T-helper 2 cell (primary cell): ENCODE measurements at places on chromosomes 1 and 21.

GRCh38 chr1:117162816-117163215, 41.3 kb upstream of the TRIM45 start:
- DNase-seq, result no peak

GRCh38 chr1:64701886-64702285, 43.0 kb upstream of the RAVER2 start:
- DNase-seq, result no peak

GRCh38 chr21:32257962-32258785, 20.7 kb downstream of the MIS18A start:
- no peak for DNase-seq

DNA sequence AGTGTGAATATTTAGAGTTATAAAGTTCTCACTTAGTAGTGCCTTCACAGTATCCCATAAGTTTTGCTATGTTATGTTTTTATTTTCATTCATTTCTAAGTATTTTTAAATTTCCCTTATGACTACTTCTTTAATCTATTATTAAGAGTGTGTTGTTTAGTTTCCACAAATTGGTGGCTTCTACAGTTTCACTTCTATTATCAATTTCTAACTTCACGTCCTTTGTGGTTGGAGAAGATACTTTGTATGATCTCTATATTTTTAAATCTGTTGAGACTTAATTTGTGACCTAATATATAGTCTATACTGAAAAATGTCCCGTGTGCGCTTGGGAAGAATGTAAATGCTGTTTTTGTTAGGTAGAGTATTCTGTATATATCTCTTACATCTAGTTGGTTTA, 11.7 kb downstream of the CHIA start:
- no peak for DNase-seq

DNA sequence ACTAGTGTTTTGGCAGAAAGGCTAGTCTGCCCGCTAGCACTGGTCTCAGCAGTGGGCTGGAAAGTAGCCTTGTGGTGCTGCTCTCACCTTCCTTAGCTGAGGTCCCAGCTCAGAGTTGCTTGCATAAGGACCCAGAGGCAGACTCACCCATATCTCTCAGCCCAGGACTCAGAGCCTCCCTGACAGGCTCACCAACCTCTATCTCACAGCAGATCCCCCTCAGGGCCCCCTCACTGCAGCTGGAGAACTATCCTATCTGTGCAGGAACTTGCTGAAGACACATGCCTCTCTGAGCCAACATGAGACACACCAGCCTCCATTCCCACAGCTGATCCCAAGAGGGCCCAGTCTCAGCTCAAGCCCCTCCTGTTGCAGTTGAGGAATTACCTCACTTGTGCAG, 82.6 kb downstream of the IARS2 start:
- DNase-seq, result no peak

- no peak for DNase-seq
Measured at GRCh38 chr1:13600762-13601453, 17.3 kb downstream of the PDPN start.

DNA sequence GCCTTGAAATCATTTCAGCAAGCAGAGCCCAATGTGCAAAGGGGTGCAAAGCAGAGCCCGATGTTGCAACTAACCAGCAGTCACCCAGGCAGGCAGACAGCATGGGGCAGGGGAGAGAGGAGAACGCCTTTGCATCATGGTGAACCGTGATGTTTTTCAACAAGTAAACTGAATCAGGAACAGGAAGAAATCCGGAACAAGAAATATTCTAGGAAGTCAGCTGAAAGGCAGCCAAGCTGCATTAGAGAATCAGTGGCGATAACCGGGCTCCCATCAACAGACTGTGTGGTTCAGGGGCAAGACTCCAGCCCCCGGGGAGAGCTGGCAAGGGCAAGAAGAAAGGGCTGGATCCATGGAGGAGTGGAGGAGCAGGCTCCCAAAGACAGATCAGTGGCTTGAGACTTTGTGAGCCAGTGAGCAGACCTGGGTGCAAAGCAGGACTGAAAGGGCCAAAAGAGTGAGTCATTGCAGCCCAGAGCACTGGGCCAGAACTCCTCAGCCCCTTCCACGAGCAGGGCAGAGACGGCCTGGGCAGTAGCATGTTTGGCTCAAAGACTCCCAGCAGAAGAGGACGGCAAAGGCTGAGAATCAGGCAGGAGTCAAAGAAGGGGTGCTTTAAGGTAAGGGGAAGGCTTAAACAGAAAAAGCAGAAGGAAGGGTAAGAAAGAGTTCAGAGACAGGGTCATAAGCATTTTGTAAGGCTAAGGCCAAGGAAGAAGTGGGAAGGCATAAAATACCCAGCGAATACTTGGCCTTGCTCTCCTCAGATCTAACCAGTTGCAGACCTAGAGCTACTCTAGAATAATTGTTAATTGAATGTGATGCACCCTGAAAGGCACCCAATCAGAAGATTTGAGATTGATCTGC, 155.0 kb downstream of the SETD4 start:
- no peak for DNase-seq

DNA sequence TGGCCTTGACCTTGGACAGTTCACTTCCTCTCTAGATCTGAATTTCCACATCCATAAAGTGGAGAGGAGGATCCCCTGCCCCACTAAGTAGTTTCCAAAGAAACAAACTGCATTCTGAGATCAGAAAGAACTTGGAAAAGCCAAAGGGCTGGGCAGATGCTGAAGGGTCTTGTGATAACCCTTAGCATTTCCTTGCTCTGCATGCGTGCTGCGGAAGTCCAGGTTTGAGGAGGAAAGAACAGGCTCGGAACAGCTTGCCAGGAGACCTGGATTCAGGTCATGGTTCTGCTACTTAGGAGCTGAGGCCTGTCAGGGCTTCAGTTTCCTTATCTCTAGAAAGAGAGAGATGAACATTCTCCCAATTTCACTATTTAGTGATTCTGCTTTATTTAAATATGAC, 27.2 kb downstream of the IGFN1 start:
- DNase-seq, result no peak

DNA sequence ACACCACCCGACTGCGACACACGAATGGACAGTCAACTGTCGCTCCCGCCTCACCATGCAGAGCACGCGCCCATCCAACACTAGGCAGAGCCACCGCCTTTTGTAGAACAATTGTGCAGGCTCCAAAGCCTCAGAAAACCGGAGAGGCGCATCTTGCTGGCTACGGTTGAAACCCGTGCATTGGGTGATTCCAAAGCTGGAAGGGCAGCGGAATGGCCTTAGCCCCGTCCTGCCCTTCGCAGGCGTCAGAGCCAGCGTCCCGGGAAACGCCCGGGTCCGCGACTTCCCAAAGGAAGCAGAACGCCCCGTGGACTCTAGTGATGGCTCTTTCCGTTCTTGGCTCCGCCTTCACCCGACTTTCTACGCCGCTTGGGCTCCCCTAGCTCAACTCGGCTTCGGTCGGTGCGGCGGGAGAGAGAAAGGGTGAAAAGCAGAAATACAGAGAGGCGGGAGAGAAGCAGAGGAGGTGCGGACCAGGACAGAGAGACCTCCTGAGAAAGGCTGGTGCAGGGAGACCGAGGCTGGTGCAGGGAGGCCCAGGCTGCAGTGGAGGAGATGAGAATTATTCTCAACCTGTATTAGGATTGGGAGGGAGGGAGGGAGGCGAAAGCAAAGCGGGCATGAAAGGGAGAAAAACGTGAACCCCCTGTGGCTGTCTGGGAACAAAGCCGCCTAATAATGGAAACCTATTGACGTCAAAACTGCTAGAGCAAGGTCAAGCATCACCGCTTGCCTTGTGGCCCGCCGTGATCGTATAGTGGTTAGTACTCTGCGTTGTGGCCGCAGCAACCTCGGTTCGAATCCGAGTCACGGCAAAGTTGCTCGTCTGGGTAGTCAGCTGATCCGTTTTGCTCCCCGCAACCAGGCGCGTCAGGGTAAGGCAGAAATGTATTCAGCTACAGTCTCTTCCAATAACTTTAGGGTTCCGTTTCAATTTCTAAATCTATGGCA, 99.5 kb downstream of the PRKAB2 start:
- DNase-seq, result no peak

GRCh38 chr1:85202092-85202863, 1.5 kb upstream of the SYDE2 start:
- DNase-seq, result no peak

- no peak for DNase-seq
Measured at GRCh38 chr1:69070660-69071373, 496.9 kb upstream of the LRRC7 start.

DNA sequence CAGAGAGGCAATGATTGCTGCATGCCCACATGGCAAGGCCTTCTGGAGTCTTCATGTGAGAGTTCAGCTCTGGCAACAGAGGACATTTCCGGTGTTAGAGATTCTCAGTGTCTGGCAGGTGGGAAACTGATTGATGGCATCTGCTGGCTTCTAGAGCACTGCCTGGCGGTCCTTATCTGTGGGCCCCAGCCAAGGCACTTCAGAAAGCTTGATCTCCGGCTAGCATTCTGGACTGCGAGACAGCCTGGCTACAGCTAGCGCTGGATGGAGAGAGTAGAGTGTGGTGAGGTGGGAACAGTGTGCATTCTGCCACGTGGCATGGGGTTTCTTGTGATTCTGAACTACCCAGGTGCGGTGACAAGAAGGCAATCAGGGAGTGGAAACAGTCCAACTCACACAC, 9.4 kb downstream of the ZNF678 start:
- no peak for DNase-seq

DNA sequence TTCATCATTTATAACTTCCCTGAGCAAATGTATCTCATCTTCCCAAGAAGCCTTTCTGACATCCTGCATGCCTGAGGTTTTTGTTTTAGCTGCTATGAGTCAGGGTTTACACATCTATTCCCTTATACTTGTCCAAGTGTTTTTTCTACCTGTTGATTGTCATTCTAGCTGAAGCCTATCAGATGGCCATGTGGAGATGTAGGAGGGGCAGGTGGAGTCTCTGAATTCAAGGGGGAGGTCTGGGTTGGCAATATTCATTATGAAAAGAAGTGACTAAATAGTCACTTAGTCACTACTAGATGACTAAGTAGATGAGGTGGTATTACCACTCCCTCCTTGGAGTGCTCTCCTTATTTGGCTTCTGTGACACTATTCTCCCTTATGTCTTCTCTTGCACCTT, 52.4 kb downstream of the XCL1 start:
- no peak for DNase-seq

GRCh38 chr1:27598902-27599528, 4.9 kb downstream of the AHDC1 start:
- no peak for DNase-seq

DNA sequence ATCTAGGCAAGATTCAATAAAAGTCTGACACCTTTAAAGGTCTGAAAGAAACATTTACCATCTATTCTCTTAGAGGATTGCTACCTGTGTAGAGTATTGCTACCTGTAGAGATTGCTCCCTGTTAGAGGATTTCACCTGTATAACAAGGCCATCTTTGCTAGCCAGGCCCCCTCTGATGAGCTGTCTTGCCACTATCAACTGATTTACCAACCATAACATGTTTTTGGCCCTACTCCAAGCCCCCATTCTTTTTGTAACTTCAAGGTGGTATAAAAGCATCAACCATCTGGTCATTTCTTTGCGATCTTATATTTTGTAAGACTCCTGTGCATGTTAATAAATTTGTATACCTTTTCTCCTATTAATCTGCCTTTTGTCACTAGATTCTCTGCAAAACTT, 424.7 kb upstream of the CAMK1G start:
- DNase-seq, result no peak

DNA sequence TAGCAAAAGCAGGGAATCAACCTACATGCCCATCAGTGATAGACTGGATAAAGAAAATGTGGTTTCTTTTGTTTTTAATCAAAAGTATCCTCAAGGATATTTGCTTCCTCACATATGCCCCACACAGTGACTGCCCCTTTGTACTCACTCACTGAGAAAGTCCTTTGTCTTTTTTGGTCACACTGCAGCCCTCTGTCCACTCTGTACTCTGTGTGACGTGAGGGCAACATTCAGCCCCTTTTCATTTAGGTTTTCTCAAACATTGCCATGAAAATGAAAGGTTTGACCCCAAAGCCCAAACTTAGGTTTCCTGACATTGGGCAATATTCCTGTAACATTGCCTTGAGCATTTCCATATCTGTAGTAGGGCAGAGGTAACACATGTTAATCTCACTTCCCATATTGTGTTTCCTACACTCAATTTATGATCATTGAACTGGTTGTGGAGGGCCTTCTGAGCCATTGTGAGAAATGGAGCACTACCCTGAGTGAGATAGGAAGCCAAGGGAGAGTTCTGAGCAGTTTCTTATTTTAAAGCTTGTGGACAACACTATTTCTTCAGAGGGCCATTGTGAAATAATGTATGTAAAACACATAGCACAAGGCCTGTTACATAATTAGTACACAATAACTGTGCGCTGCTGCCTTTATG, 501.9 kb upstream of the C1orf87 start:
- no peak for DNase-seq

DNA sequence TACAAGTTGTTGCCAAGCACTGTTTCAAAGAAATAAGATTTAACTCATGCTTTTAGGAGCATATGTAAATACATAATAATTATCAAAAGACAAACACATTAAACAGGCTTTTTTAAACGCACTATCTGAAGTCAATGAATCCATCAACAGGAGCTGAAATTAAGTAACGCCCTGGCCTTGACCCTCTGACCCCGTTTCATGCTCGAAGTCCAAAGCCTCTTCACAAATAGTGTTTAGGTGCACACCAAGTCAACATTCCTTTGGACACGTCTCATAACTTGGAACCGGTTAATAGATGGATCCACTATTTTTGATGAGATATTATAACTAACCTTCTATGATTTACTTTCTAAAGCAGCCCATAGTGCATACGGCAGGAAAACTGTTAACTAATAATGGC, 209.3 kb downstream of the GABPA start:
- no peak for DNase-seq

GRCh38 chr1:162702628-162703027, 70.4 kb downstream of the DDR2 start:
- DNase-seq, result no peak

DNA sequence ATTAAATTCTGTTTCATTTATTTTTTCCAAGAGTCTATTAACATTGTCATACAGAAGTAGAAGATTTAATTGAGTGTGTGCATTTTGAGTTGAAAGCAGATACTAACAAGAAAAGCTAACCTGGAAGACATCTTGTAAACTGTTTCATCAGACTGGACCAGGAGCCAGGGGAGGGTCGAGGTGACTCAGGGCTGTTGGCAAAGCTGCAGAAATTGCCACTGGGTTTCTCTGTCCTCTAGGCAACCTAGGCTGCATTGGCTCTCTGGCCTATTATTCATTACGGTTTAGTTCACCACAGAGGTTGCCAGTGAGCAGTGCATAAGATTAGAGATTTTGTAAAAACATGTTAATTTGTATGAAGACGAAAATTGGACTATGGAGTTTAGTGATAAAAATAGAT, 27.5 kb downstream of the ERG start:
- no peak for DNase-seq
